Right renal cortex interstitium (tissue), 3 donors: ENCODE measurements at places on chromosomes 6 and 20. TPM values are rescaled to one million over a fixed set of nuclear protein-coding genes. Genes with fewer than 3 reads are reported as not detected.

The CTSA gene
- 116 TPM for polyA plus RNA-seq

The LINC00237 gene
- polyA plus RNA-seq = not detected

The CD2AP gene
- 87.7 TPM for polyA plus RNA-seq

- DNase-seq = no peak
Observed at GRCh38 chr6:7252390-7252789, 60.6 kb downstream of the SSR1 start.

GRCh38 chr6:81455641-81456040 is 296.8 kb downstream of the TENT5A start:
- DNase-seq = no peak

- DNase-seq = no peak
Observed at GRCh38 chr6:123526128-123526527, 110.6 kb downstream of the TRDN start.

DNA sequence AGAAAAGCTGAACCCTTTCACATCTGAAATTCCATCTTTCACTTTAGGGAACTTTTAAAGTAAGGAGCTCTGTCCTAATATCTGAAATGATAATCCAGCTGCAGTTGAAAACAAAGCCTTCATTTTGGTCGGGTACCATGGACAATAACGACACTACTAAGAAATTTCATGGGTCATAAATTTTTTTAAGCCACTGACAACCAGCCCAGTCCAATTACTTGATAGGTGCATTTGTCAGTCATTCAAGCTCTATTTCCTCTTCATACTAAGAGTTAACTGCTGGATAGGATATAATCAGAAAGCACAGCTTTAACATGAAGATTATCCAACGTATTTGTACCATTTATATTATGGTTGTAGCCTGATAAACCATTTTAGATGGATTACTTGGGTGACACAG is 52.5 kb downstream of the MMUT start:
- no peak for DNase-seq

- no peak for DNase-seq
Observed at GRCh38 chr20:51400051-51400926, 142.2 kb downstream of the NFATC2 start.

GRCh38 chr6:48110436-48111142 is 408 bp downstream of the PTCHD4 start:
- no peak for DNase-seq

The CST1 gene
- not detected for polyA plus RNA-seq

The PRSS16 gene
- polyA plus RNA-seq = 0.21 TPM

GRCh38 chr6:108417027-108417426 is 122.2 kb downstream of the AFG1L start:
- no peak for DNase-seq

DNA sequence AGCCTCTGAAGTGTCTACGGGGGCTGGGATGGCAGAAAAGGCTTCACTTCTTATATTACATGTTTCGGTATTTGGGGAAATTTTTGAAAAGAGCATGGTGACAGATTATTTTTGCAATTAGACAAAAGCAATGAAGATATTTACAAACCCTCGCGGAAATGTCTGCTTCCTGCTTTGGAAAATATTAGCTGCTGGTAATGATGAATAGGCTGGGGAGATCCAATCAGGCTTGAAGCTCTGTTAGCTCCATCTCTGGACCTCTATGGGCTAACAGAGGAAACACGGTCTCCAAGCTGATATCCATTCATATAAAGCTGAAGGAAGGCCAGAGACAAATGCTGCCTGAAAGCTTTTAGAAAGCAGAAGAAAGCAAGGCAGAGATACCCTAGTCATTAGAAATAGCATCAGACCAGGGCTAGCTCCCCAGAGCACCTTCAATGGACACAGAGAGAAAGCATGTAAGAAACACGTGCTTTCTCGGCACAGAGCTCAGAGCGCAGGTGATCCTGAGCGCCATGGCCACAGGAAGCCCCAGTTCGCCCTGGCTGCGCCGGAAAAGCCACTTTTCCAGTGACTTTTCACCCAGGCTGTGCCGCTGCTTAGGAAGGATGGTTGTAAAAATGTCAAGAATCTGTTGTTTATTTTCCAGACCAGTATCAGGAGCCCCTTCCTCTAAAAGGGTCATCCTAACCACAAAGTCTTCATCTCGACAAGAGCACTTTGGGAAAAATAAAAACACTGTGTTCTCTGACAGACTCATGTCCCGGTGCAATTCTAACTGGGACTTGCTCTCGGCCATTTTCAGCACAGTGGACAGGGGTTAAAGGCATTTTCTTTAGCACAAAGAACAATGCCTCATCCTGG is 68.5 kb upstream of the NFATC2 start:
- no peak for DNase-seq

GRCh38 chr20:15637950-15638754 is 935.1 kb downstream of the KIF16B start:
- DNase-seq = no peak

The SPATS1 gene
- polyA plus RNA-seq = not detected

GRCh38 chr6:17204533-17204932 is 76.6 kb upstream of the RBM24 start:
- DNase-seq = no peak

The TEAD3 gene
- polyA plus RNA-seq = 42.8 TPM

GRCh38 chr20:53176134-53176533 is 204.0 kb downstream of the TSHZ2 start:
- no peak for DNase-seq

The PRDM13 gene
- polyA plus RNA-seq = not detected

DNA sequence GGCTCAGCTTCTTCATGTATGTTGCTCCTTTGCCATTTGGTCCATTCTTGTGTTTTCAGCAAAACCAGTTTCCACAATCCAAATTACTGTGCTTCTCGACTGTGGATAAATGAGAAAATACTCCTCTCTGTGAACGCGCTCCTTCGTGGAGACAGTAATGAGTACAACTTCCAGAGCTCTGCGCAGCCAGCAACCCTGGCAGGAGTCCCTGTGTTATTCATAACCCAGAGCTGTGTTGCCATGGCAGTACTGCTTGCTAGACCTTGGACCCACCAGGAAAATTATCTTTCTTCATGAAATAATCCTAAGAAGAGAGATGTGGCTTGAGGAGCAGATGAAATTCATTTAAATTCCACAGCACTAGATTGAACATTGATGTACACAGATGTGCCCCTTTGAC is 73.7 kb downstream of the SLC22A3 start:
- DNase-seq = no peak

- no peak for DNase-seq
Observed at GRCh38 chr6:36729161-36729524, 31.5 kb downstream of the RAB44 start.

- DNase-seq = peak; percentile 53
Observed at GRCh38 chr6:100116411-100117194, 122.6 kb upstream of the MCHR2 start.

GRCh38 chr20:6756693-6757595 is 10.5 kb upstream of the BMP2 start:
- DNase-seq = no peak

DNA sequence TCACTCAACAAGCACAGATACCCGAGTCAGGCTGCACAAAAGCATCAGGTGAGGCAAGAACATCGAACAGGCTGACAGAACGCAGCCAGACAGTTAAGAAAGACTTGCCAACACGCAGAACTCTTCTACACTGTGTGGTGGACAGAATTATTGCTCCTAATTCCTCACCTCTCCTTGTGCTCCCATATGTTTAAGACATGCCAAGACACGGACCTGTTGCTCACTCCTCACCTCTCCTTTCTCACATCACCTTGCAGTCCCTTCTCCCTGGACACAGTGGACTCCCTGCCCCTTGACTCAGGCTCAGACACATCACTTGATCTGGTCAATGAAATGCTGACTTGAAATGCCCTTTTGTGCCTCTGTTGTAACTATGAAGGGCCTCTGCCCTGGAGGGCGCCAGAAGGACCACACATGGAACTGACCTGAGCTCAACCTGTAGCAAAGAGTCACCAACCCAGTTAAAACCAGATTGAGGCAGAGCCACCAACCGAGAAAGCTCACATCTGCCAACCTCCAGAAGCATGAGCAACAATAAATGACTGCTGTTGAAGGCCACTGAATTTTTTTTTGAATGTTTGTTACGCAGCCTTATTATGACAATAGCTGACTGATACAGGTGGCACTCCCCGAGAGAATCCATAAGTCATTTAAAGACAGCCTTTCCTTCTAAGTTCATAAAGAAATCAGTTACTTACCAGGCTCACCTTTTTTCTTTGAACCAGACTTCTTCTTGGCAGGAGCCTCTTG is 24.0 kb downstream of the RRBP1 start:
- no peak for DNase-seq

DNA sequence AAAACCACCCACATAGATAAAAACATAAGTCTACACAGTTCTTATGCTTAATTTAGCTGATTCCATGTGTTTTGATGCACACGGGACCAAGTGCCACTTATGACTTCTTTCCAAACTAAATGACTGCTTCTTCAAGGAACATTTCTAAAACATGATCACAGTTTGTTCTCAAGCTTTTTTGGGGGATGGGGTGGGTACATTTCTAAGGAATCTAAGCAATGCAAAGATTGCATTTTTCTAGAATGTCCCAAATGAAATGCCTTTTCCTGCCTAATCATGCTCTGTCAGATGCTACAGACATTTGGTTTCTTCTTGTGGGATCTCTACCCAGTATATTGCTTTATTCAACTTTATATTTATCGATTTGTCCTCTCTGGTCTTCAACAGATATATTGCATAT is 496.8 kb upstream of the JAG1 start:
- DNase-seq = no peak

- peak; percentile 25 for DNase-seq
Observed at GRCh38 chr20:1900321-1900801, 5.2 kb downstream of the SIRPA start.

DNA sequence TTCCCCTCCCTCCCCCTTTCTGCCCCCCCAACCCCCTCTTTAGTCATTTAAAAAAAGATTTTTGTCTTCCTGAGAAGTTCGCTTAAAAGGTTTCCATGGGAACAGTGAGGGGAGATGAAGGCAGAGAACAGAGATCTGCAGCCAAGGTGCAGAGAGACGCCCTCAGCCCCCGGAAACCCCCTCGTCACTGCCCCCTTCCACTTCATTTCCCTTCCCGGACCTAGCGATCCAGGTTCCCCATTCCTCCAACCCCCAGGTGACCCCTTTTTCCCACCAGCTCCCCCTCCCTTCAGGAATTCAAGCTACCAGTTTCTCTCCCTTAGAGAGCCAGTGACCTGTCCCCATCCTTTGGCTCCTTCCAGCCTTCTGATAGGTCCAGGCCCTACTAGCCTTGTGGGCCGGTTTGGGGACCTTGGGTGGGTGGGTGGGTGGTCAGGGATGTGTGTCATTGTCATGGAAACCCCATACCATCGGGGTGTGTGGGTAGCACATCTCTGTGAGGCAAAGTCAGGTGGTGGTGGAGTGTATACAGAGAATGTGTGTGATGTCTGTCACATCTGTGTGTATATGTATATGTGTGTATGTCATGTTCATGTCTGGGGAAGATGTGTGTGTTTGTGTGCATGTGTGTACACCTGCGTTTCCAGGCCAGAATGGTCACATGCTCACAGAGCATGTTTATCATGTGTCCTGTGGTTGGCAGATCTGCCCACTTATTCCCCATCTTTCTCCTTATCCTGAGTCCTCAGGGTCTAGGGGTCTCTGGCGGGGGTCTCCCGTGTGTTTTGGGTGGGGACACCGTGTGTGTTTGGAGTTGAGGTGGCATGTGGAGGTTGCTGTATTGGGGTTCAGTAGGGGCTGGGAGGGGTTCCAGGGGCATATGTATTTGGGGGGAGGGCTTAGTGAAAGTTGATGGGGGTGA is 7.0 kb downstream of the SYNGAP1 start:
- no peak for DNase-seq

- DNase-seq = no peak
Observed at GRCh38 chr6:87274660-87275274, 47.6 kb upstream of the SMIM8 start.

- no peak for DNase-seq
Observed at GRCh38 chr20:35001596-35002362, 46.1 kb downstream of the MYH7B start.

DNA sequence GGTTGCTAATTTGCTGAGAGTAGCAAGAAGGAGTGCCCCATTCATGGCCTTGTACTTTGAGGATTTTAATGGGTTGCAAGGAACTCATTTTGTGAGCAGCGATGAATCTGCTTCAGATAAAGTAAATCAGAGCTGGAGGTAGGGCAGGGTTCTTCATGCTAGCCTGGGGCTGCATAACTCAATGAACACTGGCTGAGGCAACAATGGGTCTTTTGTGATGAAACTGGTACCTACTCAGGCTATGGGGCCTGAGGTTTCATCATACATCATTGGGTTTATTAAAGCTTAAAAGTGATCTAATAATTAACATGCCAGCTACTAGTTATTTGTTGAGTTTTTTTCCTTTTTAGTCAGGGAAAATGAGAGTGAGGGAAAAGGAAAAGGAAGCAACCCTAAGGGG is 106.9 kb downstream of the FAM50B start:
- DNase-seq = no peak

The WFDC2 gene
- polyA plus RNA-seq = 177 TPM

The SLC17A1 gene
- 33.5 TPM for polyA plus RNA-seq

DNA sequence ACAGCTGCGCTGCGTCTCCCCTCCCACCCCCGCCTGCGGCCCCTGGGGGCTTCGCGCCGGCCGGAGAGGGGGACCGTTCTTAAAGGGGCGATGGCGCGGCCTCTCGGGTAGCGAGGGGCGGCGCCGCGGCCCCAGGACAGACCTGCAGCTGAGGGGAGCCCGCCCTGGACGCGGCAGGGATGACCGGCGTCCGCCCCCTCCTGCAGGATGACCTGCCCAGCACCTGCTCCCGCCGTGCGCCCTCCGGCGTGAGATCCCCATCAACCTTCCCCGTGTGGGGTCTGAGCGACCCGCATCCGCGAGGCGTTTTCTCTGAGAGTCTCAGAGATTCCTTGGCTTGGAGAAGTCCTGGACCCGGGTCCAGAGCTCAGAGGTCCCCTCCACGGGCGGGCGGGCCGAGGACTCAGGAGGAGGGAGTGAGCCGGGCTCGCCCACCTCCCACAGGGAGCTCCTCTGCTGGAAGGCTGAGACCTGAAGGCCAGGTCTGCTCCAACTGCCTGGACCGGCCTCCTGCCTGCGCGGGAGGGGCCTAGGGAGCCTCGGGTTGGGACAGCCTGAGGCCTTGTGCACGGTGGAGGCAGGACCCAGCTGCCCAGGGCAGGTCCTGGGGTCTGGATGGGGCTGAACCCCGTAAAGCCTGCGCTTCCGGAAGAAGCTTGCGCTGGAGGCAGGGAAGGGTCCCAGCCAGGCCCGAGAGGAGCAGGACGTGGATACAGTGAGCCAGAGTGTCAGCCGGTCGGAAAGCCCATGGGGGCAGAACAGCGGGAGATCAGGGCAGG is 532 bp upstream of the NKAIN4 start:
- DNase-seq = no peak

GRCh38 chr6:139338795-139339194 is 35.7 kb downstream of the CITED2 start:
- no peak for DNase-seq

DNA sequence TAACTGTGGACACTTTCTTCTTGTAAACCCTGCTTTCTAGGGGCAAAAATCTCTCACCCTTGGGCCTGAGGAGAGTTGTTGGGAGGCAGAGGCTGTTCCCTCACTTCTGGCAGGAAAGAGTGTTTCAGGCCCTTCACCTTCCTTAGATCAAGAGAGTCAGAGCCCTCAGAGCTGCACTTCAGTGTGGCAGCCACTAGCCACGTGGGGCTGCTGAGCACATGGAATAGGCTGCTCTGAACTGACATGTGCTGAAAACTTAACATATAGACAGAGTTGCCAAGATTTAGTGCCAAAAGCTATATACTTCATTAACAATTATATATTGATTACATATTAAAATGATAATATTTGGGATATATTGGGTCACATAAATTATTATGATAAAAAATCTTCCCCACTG is 4.4 kb upstream of the LMBRD1 start:
- DNase-seq = no peak
